Astrocyte (in vitro differentiated cells and primary cell): ENCODE measurements at places on chromosomes 6 and 20. TPM values are rescaled to one million over a fixed set of nuclear protein-coding genes. Genes with fewer than 3 reads are reported as not detected.

Gene CDSN
- total RNA-seq, result 0.22 and 0.27 TPM in 2 replicates

Gene GJA1
- 433 and 443 TPM in 2 replicates for total RNA-seq

Gene COL21A1
- 0.53 and 0.57 TPM in 2 replicates for total RNA-seq

Gene HLA-F
- total RNA-seq, result 6.0 and 7.4 TPM in 2 replicates

Gene LGSN
- total RNA-seq, result 0.25 and 0.36 TPM in 2 replicates

Gene PDSS2
- total RNA-seq, result 7.3 and 7.7 TPM in 2 replicates

Gene CHRNA4
- 0.82 and 1.8 TPM in 2 replicates for total RNA-seq

Gene HSPA12B
- total RNA-seq, result not detected in 2 replicates

Gene HAO1
- 0.17 and 0.20 TPM in 2 replicates for total RNA-seq

Gene RAB44
- total RNA-seq, result 0.14 and 0.16 TPM in 2 replicates

Gene PXT1
- 0.09 and 0.14 TPM in 2 replicates for total RNA-seq

Gene TGM2
- total RNA-seq, result 48.2 and 98.9 TPM in 2 replicates

Gene HCRTR2
- 0.23 and 0.36 TPM in 2 replicates for total RNA-seq

Gene ZNF318
- total RNA-seq, result 9.8 and 10.9 TPM in 2 replicates

Gene PDRG1
- total RNA-seq, result 16.2 and 20.6 TPM in 2 replicates

Gene RNF144B
- 3.6 and 7.2 TPM in 2 replicates for total RNA-seq

Gene ZNF831
- not detected in 2 replicates for total RNA-seq
